ENCODE measurements at places on chromosomes 11 and 22. TPM values are rescaled to one million over a fixed set of nuclear protein-coding genes. Genes with fewer than 3 reads are reported as not detected.

Gene BTBD18
- total RNA-seq = under 0.01 TPM

Gene CCDC89
- total RNA-seq = not detected

Gene ROM1
- total RNA-seq = 3.0 TPM

Gene OR52E8
- total RNA-seq = not detected
